Karpas-422 (cell line): ENCODE measurements at places on chromosomes 5 and 9. TPM values are rescaled to one million over a fixed set of nuclear protein-coding genes. Genes with fewer than 3 reads are reported as not detected.

- no peaks in the 10 kb centered on the region; the same call in 1 of the 2 replicates for H3K27me3 ChIP-seq
- H3K36me3 ChIP-seq = no peaks in the 10 kb centered on the region
- no peak overlapping the region for H3K4me3 ChIP-seq
- H3K4me1 ChIP-seq = no peaks in the 10 kb centered on the region
These were observed 163.6 kb downstream of the LRRC70 start for GRCh38 chr5:62742207-62742606.

DNA sequence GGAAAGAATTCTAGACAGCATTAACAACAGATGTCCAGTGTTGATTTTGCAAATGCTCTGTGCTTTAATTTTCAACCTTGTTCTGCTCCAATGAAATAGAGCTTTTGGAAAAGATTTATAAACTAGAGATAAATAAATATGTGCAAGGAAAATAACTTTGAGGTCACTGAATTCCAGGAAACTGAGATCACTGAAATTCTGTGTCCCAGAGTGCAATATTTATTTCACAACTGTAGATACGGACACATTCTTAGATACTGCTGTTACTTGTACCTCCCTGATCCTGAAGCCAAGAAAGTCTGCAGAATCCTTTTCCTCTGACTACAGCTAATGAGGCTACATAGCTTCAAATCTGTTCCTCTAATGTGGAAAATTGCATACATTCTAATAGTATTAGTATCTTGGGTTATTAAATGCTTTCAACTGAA, 222.9 kb downstream of the DOCK8 start:
- H3K4me1 ChIP-seq = peaks cover 7% of the 10 kb centered on the region
- no peak for DNase-seq
- no peaks in the 10 kb centered on the region for H3K27me3 ChIP-seq
- H3K4me3 ChIP-seq = no peak overlapping the region

DNA sequence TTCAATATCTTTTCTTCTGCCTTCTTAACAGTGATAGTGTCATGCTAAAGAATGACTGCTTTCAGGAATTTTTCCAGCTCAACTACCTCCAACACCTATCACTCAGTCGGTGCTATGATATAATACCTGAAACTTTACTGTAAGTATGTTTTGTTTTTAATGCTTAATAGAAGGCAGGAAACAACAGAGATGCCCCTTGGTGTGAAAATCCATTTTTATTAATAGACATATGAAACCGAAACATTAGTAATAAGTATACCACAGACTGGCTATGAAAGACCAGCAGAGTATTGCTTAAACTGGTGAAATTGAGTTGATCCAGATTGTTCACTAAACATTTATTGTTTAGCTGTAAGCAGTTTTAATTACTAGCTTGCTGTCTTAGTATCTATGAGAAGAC, 25.2 kb downstream of the SKP2 start:
- no peaks in the 10 kb centered on the region for H3K27me3 ChIP-seq
- H3K27ac ChIP-seq = no peak overlapping the region
- no peak for DNase-seq
- H3K4me1 ChIP-seq = peaks cover 15% of the 10 kb centered on the region

DNA sequence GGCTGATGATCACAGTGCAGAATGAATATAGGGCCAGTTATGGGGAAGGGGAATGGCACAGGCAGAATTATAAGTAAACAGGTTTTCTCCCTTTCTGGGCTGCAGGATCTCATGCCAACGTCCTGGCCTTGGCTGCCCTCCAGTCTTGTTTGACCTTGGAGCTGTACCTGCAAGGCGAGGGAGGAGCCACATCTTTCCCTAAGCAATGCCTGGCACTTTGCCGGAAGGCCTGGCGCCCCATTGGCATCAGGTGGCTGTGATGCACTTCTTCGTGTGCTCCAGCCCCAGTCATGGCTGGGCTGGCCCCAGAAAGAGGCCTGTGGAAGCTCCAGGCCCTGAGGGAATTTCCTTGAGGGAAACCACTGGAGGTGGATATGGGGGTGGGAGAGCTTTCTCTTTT, 16.7 kb upstream of the IQGAP2 start:
- no peaks in the 10 kb centered on the region for H3K27me3 ChIP-seq
- no peaks in the 10 kb centered on the region for H3K36me3 ChIP-seq
- no peak for DNase-seq
- H3K4me1 ChIP-seq = no peaks in the 10 kb centered on the region
- H3K27ac ChIP-seq = no peak overlapping the region

GRCh38 chr9:7443541-7443940, 356.0 kb downstream of the DMAC1 start:
- H3K4me3 ChIP-seq = no peak overlapping the region
- DNase-seq = no peak
- H3K36me3 ChIP-seq = no peaks in the 10 kb centered on the region
- H3K27me3 ChIP-seq = no peaks in the 10 kb centered on the region

DNA sequence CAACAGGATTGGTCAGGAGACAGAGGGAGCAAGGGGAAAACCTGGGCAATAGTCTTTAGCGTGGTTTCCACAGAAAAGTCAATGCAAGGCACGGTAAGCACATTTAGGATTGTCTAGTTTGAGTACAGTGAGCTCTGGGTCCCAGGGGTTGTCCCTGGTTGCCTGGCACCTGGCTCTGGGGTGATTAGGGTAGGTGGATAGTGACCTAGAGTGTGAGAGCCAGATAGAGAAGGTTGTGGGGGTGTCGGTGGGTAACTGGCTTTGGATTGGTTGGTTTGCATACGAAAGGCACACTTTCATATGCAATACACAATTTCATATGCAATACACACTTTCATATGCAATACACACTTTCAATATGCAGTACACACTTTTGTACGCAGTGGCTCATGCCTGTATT, 20.1 kb upstream of the GOLM1 start:
- H3K27me3 ChIP-seq = no peaks in the 10 kb centered on the region
- DNase-seq = no peak
- H3K4me3 ChIP-seq = no peak overlapping the region

DNA sequence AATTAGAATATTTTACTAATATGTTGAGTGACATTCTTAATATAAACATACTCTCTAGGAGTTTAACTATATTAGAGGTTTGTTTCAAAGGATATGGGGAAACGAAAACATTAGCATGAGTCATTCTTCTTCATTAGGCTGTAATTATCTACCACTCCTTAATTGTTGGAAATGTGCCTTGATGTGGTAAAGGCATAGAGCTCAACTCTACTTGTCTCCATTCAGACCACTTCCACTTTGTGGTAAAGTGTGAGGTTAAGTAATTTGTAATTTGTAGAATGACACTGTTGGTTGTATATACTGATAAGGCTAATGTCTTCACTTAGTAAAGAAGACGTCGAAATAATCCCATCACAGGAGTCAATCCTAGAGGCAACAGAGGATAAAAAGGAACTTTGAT, 58.1 kb downstream of the HAPLN1 start:
- no peak overlapping the region for H3K27ac ChIP-seq
- H3K4me3 ChIP-seq = no peak overlapping the region
- DNase-seq = no peak
- no peaks in the 10 kb centered on the region for H3K36me3 ChIP-seq

DNA sequence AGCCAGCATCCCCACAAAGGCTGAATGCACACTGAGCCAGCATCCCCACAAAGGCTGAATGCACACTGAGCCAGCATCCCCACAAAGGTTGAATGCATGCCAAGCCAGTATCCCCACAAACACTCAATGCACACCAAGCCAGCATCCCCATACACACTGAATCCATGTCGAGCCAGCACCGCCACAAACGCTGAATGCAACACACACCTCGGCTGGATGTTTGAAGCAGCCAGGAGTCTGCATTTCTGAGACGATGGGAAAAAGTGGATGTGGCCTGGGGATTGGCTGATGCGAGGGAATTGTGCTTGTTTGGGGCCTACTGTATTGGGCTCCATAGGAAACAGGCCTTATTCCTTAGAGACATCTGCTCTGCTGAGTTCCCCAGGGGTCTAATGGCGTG, 30.9 kb upstream of the CEP72 start:
- H3K4me1 ChIP-seq = peaks cover 2% of the 10 kb centered on the region; the same call in 1 of the 2 replicates
- no peak for DNase-seq
- no peak overlapping the region for H3K4me3 ChIP-seq
- H3K36me3 ChIP-seq = no peaks in the 10 kb centered on the region
- H3K27me3 ChIP-seq = no peaks in the 10 kb centered on the region

GPRIN1 gene
- 1.9 and 4.6 TPM in 2 replicates for total RNA-seq

LMX1B gene
- not detected in 2 replicates for total RNA-seq

ALDH1A1 gene
- not detected in 2 replicates for total RNA-seq

SPINK7 gene
- not detected in 2 replicates for total RNA-seq
